OCI-LY7 (cell line): ENCODE measurements at places on chromosomes 16 and 17.

GRCh38 chr16:51845586-51846305 lies 694.7 kb upstream of the SALL1 start:
- DNase-seq = no peak

GRCh38 chr16:66373667-66374066 lies 7.2 kb downstream of the CDH5 start:
- DNase-seq = no peak

DNA sequence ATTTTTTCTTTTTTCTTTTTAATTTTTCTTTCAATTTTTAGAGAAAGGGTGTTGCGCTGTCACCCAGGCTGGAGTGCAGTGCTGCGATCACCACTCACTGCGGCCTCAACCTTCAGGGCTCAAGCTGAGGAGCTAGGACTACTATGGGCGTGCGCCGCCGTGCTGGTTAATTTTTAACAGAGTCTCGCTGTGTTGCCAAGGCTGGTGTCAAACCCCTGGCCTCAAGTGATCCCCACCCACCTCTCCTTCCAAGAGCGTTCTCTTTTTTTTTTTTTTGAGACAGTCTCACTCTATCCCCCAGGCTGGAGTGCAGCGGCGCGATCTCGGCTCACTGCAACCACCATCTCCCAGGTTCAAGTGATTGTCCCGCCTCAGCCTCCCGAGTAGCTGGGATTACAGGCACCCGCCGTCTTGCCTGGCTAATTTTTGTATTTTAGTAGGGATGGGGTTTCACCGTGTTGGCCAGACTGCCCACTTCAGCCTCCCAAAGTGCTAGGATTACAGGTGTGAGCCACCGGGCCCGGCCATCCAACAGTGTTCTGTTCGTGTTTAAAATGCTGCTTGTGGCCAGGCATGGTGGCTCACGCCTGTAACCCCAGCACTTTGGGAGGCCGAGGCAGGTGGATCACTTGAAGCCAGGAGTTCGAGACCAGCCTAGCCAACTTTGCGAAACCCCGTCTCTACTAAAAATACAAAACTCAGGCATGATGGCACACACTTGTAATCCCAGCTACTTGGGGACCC lies 14.5 kb upstream of the RPL13 start:
- DNase-seq = no peak

GRCh38 chr16:82603784-82604411 lies 22.9 kb upstream of the CDH13 start:
- peak; percentile 5 for DNase-seq

DNA sequence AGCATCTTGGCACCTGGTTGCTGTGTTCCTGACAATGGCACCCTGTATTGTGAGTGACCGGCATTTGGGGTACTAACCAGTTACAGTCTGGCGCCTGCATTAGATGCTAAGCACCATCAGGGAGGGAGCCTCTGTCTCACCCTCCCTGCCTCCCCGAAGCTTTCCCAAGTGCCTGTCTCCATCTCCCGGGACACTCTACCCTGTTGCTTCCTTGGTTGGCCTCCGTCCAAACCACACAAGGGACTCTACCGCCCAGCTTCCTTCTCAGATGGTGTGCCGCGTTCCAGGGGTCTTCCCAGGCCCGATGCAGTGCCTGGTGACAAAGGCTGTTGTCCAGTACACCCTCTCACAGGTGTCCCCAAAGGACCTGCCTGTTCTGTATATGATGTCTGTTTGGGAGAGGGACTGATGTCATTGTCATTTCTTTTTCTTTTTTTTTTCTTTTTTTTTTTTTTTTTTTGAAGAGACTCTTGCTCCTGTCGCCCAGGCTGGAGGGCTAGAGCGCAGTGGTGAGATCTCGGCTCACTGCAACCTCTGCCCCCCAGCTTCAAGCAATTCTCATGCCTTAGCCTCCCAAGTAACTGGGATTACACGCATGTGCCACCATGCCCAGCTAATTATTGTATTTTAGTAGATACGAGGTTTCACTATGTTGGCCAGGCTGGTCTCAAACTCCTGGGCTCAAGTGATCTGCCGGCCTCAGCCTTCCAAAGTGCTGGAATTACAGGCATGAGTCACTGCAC lies 6.7 kb downstream of the SNN start:
- DNase-seq = no peak

GRCh38 chr17:41666237-41666641 lies 22.4 kb upstream of the EIF1 start:
- peak; percentile 77 for DNase-seq

- DNase-seq = no peak
Observed at GRCh38 chr17:80586846-80587228, 42.2 kb downstream of the RPTOR start.

GRCh38 chr16:46853713-46854443 lies 22.9 kb upstream of the C16orf87 start:
- peak; percentile 70 for DNase-seq

DNA sequence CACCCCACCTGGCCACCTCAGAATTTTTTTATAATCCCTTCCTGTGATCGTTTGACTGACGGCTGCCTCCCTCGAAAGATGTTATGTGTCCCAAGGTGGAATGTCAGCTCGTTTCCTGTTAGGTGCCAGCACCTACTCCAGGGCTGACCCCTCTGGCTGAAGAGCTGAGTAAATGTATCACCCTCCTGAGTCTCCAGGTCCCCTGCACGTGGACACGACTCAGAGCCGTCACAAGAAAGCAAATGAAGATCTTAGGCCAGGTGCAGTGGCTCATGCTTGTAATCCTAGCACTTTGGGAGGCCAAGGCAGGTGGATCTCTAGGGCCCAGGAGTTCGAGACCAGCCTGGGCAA lies 273.2 kb downstream of the C16orf95 start:
- DNase-seq = no peak

- peak; percentile 80 for DNase-seq
Observed at GRCh38 chr16:74813109-74813641, 38.6 kb upstream of the FA2H start.

- no peak for DNase-seq
Observed at GRCh38 chr17:2435181-2435741, 34.4 kb upstream of the MNT start.

- no peak for DNase-seq
Observed at GRCh38 chr17:51434434-51435170, 174.3 kb downstream of the UTP18 start.

DNA sequence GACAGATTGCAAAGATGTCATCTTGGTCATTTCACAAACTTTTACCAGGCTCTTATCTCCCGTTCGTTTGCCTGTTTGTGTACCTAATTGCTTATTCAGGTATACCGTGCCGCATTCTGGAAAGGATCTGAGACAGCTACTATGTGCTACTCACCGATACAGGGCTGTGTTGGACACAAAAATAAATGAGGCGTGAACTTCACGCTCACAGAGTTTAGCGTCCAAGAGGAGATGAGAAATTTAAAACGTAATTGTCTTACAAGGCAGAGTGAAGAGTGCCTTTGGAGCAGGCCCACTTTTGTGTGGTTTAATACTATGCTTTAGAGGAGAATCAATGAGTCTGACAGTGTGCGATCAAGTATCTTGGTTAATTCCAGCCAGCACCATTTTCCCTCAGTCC lies 26.7 kb downstream of the MAF start:
- no peak for DNase-seq

DNA sequence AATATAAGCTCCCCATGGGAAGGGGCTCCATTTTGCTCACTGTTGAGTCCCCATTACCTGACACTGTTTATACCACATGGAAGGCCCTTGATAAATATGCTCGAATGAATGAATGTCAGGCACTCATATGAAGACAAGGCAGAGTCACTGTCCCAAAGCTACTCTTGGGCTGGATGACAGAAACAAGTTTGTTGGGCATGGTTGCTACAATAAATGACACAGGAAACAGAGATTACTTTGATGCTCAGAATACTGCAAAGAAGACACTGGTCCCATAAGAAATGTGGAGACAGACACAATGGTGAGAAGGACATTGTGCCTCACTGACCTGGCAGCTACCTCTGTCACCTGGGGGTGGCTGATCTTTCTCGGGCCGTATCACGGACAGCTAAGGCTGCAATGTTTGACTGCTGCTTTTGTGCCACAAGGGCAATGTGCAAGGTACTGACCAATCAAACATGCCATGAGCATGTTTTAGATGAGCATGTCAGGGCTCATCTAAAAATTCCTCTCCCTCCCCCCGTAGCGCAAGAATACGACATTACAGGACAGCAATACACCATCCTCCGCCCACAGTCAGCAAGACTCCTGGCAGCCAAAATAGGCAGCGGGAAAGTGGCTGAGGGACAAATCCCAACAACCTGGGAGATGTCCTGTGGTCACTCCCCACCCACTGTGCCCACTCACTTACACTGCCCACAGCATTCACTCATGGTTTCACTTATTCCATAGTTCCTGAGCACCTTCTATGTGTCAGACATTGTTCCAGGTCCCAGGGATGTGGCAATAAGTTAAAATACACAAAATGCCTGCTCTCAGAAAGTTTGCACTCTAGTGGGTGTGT lies 5.0 kb downstream of the PIK3R6 start:
- no peak for DNase-seq

DNA sequence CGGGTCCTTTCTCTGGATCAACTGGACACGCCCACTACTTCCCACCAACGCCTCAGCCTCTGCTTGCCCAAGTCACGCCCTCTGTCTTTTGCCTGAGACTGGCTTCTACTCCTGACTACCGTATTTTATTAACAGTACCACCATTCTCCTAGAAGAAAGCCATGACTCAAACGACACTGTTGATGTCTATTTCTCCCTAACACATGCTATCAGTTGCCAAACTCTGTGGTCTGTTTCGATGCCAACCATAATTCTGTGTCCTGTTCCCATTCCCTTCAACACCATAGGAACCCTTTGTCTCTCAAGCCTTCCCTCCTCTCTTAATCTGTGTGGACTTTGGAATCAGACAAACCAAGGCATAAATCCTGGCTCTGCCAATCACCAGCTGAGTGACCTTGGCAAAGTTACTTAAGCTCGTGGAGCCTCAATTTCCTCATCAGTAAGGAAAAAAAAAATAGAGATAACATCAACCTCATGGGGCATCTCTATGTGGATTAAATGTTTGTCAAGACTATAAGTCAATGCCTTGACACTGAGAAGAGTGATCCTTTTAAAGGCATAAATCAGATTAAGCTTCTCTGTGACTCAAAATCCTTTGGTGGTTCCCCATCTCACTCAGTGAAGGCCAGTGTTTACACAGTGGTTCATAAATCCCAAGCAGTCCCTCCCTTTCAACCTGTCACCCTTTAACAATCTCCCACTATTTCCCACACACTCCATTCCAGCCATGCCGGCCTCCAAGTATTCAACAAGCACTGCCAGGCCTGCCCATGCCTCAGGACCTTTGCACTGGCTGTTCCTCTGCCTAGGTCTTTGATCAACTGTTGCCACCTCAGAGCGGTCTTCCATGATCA lies 45.6 kb downstream of the ERN1 start:
- no peak for DNase-seq

- no peak for DNase-seq
Observed at GRCh38 chr16:10620120-10620519, 39.7 kb upstream of the EMP2 start.

DNA sequence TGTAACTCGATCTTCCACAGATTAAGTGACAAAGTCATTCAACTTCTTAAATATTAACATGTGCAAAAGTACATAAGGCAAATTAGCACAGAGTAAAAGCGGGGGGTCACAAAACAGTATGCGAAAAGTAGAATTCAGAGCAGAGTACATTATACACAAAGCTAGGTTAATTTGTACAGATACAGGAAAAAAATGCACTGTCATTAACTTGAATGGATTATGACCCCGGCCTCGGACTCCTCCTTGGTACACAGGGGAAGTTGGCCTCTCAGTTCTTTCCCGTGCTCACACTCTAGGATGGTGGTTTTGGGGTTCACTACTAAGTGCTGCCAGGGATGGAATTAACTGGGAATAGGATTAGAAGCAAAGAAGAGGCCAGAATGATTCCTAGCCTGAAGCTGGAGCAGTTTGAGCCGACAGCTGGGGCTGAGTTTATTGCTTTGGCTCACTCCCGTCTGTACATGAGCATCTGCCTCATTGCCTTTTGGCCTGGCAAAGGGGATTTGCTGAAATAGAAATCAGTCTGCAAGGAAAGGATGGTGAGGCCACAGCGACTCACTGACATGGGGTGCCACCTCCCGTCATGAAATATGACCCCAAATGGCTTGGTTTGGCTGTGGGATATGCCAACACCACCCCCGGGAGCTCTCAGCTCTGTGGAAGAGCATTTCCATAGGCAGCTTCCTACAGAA lies 23.6 kb downstream of the NTN1 start:
- DNase-seq = no peak

DNA sequence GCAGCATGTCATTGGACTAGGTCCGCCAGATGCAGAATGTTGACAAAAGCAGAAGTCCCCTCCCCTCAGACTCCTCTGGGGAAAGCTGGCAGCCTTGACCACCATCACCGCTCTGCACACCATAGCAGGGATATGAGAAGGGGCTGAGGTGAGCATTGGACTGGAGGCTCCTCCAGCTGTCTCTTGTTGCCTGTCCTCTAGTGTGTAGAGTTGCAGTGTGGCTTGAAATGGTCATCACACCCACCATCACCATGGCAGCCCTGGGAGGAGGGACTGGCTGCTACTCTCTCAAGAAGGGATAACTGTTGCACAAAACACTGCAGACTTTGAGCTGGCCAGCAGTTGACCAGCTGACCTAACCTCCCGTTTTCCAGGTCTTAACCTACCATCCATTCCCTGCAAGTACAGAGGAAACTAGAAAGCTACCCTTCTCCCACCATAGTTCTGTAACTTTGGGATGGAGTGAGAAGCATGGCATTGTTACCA lies 38.3 kb downstream of the HLF start:
- DNase-seq = no peak

- no peak for DNase-seq
Observed at GRCh38 chr16:30620169-30620568, 10.0 kb upstream of the ZNF689 start.

- DNase-seq = no peak
Observed at GRCh38 chr16:49738001-49738400, 117.9 kb downstream of the ZNF423 start.

- no peak for DNase-seq
Observed at GRCh38 chr16:68236137-68236825, 354 bp upstream of the ESRP2 start.

- no peak for DNase-seq
Observed at GRCh38 chr17:73386561-73386960, 74.8 kb upstream of the CDC42EP4 start.
